ENCODE measurements at places on chromosomes 13 and 19. TPM values are rescaled to one million over a fixed set of nuclear protein-coding genes. Genes with fewer than 3 reads are reported as not detected.

GRCh38 chr19:7778081-7778480 is 15.0 kb downstream of the CLEC4M start:
- no peak for DNase-seq
- H3K36me3 ChIP-seq, result no peaks in the 10 kb centered on the region
- no peaks in the 10 kb centered on the region for H3K27me3 ChIP-seq
- H3K4me3 ChIP-seq, result no peak overlapping the region
- H3K27ac ChIP-seq, result no peak overlapping the region
- H3K4me1 ChIP-seq, result no peaks in the 10 kb centered on the region

DNA sequence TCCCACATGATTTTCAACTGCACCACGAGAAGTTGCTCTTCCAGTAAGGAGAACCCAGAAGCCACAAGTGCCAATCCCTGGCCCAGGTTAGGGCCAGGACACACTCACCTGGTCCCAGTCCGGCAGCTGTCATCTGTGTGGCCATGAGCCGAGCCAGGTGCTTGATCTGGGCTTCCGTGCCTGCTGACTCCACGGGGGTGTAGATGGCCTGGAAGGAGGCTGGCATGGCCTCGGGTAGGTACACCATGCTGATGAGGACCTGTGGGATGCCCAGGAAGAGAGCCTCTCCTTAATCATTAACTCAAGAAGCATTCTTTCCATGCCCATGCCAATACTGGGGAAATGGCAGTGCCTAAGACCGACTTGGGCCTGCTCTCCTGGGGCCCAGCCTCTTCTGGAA is 19.9 kb upstream of the RSPH6A start:
- H3K27ac ChIP-seq, result no peak overlapping the region
- peaks cover 9% of the 10 kb centered on the region for H3K36me3 ChIP-seq
- H3K27me3 ChIP-seq, result no peaks in the 10 kb centered on the region
- DNase-seq, result no peak

GRCh38 chr19:9250630-9251029 is at the start of gene OR7E24:
TSS of gene OR7E24 (plus strand) at chr19:9250930. CDS start at chr19:9251044, 114 bp downstream.
- H3K4me3 ChIP-seq, result no peak within 1 kb of the TSS
- no peak for DNase-seq
- no peaks in the 10 kb centered on the region for H3K4me1 ChIP-seq
- no peaks in the 10 kb centered on the region for H3K36me3 ChIP-seq
- no peaks in the 10 kb centered on the region for H3K27me3 ChIP-seq

THAP8 gene
- total RNA-seq, result 5.4 TPM

PODNL1 gene
- 1.9 TPM for total RNA-seq

- no peaks in the 10 kb centered on the region for H3K27me3 ChIP-seq
- DNase-seq, result no peak
- no peaks in the 10 kb centered on the region for H3K36me3 ChIP-seq
- no peak overlapping the region for H3K27ac ChIP-seq
Measured at GRCh38 chr19:15288146-15288963, 44.0 kb downstream of the BRD4 start.

CYP2S1 gene
- 0.59 TPM for total RNA-seq

ZFP30 gene
- total RNA-seq, result 8.9 TPM

- no peaks in the 10 kb centered on the region for H3K27me3 ChIP-seq
- H3K27ac ChIP-seq, result no peak overlapping the region
- no peaks in the 10 kb centered on the region for H3K36me3 ChIP-seq
- no peaks in the 10 kb centered on the region for H3K4me1 ChIP-seq
- no peak for DNase-seq
Measured at GRCh38 chr13:93956426-93956825, 523.1 kb downstream of the DCT start.

ZNF546 gene
- total RNA-seq, result 13.5 TPM

ZNF625 gene
- total RNA-seq, result 6.0 TPM

DNA sequence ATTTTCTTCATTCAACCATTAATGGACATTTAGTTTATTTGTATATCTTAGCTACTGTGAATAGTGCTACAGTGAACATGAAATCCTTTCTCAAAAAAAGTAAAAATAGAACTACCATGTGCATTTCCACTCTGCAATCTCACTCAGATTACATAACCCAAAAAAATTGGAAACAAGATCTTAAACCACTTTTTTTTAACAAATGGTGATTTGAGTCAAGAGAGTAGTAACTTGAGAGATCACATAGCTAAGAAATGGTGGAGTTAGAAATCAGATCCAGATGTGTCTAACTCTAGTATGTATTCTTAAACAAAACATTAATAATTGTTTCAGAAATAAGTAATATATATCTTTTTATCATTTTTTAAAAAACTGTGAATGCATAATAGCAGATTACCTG is 318.3 kb upstream of the SGCG start:
- DNase-seq, result no peak
- no peak overlapping the region for H3K27ac ChIP-seq
- H3K4me1 ChIP-seq, result no peaks in the 10 kb centered on the region

OLFM2 gene
- total RNA-seq, result 0.92 TPM

- DNase-seq, result no peak
- no peaks in the 10 kb centered on the region for H3K36me3 ChIP-seq
- H3K27me3 ChIP-seq, result no peaks in the 10 kb centered on the region
- no peaks in the 10 kb centered on the region for H3K4me1 ChIP-seq
- H3K27ac ChIP-seq, result no peak overlapping the region
Measured at GRCh38 chr19:22523940-22524339, 101.8 kb upstream of the ZNF98 start.

DNA sequence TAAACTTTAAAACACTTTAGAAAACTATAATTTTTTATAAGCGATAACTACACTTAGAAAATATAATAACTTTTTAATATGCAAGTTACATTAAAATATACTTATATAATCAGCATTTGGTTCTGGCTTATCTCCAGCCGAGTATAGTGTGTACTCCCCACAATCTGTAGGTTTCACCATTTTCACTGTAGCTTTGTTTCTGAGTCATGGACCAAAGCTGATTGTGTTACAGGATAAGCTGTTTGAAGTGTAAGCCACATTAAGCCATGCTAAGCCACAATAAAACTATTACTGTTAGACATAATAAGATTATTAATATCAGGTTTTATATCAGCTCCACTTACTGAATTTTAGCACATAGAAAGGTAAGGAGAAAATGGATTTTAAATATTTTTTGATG is 43.8 kb downstream of the CCDC122 start:
- no peak overlapping the region for H3K4me3 ChIP-seq
- H3K27me3 ChIP-seq, result no peaks in the 10 kb centered on the region
- H3K4me1 ChIP-seq, result no peaks in the 10 kb centered on the region
- H3K36me3 ChIP-seq, result no peaks in the 10 kb centered on the region
- no peak for DNase-seq
- no peak overlapping the region for H3K27ac ChIP-seq

GRCh38 chr13:79725841-79726240 is 244.9 kb downstream of the NDFIP2 start:
- no peaks in the 10 kb centered on the region for H3K36me3 ChIP-seq
- H3K4me1 ChIP-seq, result no peaks in the 10 kb centered on the region
- H3K27me3 ChIP-seq, result no peaks in the 10 kb centered on the region
- H3K4me3 ChIP-seq, result no peak overlapping the region
- H3K27ac ChIP-seq, result no peak overlapping the region

GRCh38 chr19:53224606-53225005 is 30.1 kb downstream of the ZNF677 start:
- no peaks in the 10 kb centered on the region for H3K4me1 ChIP-seq
- no peak overlapping the region for H3K4me3 ChIP-seq
- no peak overlapping the region for H3K27ac ChIP-seq
- no peaks in the 10 kb centered on the region for H3K36me3 ChIP-seq
- H3K27me3 ChIP-seq, result no peaks in the 10 kb centered on the region

CCL25 gene
- total RNA-seq, result not detected

DNA sequence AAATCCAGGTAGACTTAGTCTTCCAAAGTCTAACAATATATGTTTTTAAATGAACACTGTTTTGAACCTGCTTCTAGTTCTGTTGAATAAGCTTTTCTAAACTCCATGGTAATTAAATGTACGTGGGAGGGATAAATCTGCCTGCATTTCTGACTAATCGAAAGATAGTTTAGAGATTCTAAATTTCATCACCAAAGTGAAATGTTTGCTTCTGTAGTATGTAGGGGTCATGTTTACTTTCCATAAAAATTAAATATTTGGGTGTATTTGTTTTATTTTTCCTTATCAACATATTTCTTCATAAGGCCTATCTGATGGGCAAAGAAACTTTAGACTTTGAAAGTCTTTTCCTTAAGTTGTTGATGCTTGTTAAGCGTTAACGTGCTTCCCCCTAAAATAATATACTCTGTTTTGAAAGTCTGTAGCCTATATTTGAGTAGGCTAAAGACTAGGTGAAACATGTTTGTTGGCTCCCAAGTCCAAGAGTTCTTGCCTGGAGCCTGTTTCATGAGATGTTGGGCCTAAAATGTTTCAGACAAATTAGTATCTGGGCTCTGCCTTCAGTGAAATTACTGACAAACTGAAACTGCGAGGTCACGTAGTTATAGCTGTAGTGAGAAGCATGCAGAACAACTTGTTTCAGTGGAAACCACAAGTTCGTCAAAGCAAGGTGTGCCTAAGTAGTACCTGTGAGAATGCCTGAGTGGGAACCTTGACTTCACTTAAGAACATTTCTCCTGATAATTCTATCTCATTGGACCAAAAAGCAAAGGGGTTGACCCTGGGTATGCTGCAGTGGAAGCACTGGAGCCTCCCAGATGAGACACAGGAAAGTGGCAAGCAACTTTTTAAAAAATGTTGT is 126.2 kb downstream of the LMO7 start:
- DNase-seq, result no peak
- H3K27ac ChIP-seq, result peak overlapping the region; percentile 73
- peak overlapping the region; percentile 17 for H3K4me3 ChIP-seq
- H3K36me3 ChIP-seq, result no peaks in the 10 kb centered on the region
- no peaks in the 10 kb centered on the region for H3K27me3 ChIP-seq

TYROBP gene
- total RNA-seq, result 42.1 TPM

GRCh38 chr19:30752201-30752600 is 380.0 kb downstream of the ZNF536 start:
- H3K4me3 ChIP-seq, result no peak overlapping the region
- H3K27me3 ChIP-seq, result peaks cover 6% of the 10 kb centered on the region
- H3K36me3 ChIP-seq, result no peaks in the 10 kb centered on the region
- no peak for DNase-seq
- H3K4me1 ChIP-seq, result peaks cover 4% of the 10 kb centered on the region

- H3K36me3 ChIP-seq, result no peaks in the 10 kb centered on the region
- peaks cover 33% of the 10 kb centered on the region for H3K4me1 ChIP-seq
- no peak overlapping the region for H3K4me3 ChIP-seq
- no peak overlapping the region for H3K27ac ChIP-seq
- peaks cover 100% of the 10 kb centered on the region for H3K27me3 ChIP-seq
Measured at GRCh38 chr13:112054616-112055015, 12.3 kb upstream of the SOX1 start.

GRCh38 chr19:45514376-45515051 is 7.2 kb downstream of the VASP start:
- peaks cover 74% of the 10 kb centered on the region for H3K4me1 ChIP-seq
- DNase-seq, result no peak
- H3K27ac ChIP-seq, result peak overlapping the region; percentile 98
- peak overlapping the region; percentile 9 for H3K4me3 ChIP-seq
- no peaks in the 10 kb centered on the region for H3K27me3 ChIP-seq

DNA sequence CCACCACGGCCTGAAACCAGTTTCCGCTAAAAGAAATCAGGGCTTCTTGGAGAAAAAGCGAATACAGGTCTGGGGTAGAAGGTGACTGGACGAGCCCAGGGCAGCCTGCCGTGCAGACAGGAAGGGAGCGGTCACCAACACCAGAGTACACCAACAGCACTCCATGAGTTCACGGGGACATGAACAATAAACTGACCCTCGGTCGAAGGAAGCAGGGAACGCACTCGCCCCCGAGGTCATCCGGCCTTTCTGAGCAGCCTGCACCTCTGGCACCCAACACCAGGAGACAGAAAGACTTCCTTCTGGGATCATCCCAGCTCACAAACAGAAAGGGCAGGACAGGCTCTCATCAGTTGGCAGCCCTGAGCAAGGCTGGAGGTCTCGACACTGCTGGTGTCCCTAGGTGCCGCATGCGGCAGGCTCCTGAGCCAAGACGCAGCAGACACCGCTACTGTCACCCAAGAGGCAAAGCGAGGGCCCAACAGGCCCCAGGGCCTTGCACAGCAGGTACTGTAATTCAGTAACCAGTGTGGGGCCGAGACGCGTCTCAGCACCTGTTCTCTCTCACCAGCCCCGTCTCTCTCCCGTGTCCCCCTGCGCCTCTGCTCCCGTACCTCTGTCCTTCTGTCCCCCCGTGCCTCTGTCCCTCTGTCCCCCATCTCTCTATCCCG is 18.0 kb downstream of the DCUN1D2 start:
- H3K4me3 ChIP-seq, result peak overlapping the region; percentile 26
- H3K36me3 ChIP-seq, result peaks cover 59% of the 10 kb centered on the region
- H3K27ac ChIP-seq, result peak overlapping the region; percentile 76
- no peaks in the 10 kb centered on the region for H3K27me3 ChIP-seq
- peaks cover 16% of the 10 kb centered on the region for H3K4me1 ChIP-seq

DNA sequence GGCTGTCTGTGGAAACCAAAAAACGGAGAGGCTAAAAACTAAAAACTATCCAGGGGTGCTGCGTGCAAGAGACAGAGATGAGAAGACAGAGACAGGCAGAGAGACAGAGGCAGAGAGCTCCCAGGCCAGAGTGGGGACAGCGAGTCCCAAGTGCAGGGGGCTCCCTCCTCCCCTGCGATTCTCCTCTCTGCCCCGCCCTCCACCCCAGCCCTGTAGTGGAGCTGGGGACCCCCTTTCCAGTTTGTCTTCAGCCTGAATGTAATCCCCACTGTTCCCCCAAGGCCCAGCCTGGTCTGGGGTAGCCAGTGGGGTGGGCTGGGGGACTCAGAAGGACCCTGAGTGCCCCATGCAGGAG is 2.0 kb downstream of the NFIC start:
- H3K27ac ChIP-seq, result peak overlapping the region; percentile 99
- no peak for DNase-seq
- no peaks in the 10 kb centered on the region for H3K36me3 ChIP-seq
- H3K27me3 ChIP-seq, result no peaks in the 10 kb centered on the region
- peak overlapping the region; percentile 82 for H3K4me3 ChIP-seq
- peaks cover 27% of the 10 kb centered on the region for H3K4me1 ChIP-seq

DNA sequence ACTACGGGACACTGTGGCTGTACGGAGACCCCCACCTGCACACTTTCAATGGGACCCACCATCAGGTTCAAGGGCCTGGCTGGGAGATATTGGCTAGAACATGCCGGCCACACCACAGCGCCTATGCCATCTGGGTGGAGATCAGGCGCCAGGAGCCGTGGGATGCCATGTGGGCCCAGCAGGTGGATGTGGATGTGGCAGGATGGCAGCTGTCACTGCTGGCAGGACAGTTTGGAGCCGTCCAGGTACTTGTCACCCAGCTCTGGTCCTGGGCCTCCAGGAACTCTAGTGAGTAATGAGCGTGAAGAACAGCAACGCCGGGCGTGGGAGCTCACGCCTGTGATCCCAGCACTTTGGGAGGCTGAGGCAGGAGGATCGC is 15.7 kb upstream of the FXYD3 start:
- H3K27me3 ChIP-seq, result no peaks in the 10 kb centered on the region
- no peak overlapping the region for H3K4me3 ChIP-seq
- no peaks in the 10 kb centered on the region for H3K36me3 ChIP-seq
- H3K4me1 ChIP-seq, result no peaks in the 10 kb centered on the region
- no peak for DNase-seq

GRCh38 chr19:1871630-1872029 is 8.3 kb upstream of the KLF16 start:
- H3K36me3 ChIP-seq, result no peaks in the 10 kb centered on the region
- H3K27me3 ChIP-seq, result no peaks in the 10 kb centered on the region
- H3K4me1 ChIP-seq, result peaks cover 38% of the 10 kb centered on the region
- no peak for DNase-seq
- H3K4me3 ChIP-seq, result no peak overlapping the region
